ENCODE measurements at places on chromosomes 7 and 10.
A peak's percentile ranks its signal among the peaks of the same experiment; 100 is the strongest.

DNA sequence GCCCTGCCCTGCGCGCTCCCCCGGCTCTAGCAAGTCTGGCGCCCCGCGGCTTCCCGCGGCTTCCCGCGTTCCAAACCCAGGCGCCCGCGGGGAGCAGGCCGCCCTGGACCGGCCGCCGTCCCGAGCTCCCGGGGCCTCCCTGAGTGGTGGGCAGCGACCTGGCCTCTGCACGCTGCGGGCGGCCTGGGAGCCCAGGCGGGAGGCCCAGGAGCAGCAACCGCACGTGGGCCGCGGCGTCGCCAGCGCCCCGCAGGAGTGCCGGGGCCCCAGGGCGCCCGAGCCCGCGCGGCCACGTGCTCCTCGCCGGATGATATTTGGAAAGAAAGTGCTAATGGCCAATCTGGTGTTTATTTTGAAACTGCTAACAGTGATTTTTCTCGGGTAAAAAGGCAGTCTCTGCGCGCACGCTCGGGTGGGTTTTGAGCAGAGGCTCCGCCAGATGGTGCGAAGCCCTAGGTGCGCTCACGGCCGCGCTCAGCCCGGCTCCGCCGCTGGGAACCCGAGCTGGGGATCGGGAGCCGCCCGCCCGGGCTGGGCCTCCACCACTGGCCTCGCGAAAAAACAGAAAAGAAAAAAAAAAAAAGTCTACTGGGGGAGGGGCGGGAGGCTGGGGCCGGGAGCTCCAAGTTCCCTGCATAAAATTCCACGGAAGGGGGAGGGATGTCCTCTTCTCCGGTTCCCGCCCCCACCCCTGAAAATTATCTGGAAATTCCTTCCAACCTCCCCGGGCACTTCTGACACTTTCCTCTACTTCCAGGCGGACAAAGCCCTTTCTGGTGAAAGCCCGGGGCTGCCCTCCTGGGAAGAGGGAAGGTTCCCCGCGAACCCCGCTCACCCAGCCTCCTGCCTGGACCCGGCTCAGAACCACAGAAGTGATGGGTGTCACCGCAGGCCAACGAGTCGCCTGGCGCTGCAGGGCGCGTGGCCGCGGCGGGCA, 4.3 kb downstream of the EBF3 start:
- no peak for DNase-seq

GRCh38 chr7:47991741-47992311, 12.4 kb upstream of the HUS1 start:
- DNase-seq = peak; percentile 88

DNA sequence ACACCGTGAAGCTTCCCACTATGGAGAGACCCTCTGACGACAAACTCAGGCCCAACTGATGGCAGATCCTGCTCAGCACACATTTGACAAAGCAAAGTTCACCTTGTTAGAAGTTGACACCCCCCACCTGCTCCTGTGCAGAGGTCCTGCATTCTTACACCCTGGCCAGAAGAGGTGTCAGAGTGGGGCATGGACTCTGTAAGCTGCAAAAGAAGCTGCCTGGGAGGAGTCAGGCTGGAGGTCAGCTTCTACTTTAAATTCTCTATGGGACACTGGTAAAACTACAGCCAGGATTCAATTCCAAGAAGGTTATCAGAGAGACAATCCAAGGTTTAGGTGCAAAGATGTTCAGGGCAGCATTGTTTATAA, 20.0 kb upstream of the TNS3 start:
- DNase-seq = no peak

DNA sequence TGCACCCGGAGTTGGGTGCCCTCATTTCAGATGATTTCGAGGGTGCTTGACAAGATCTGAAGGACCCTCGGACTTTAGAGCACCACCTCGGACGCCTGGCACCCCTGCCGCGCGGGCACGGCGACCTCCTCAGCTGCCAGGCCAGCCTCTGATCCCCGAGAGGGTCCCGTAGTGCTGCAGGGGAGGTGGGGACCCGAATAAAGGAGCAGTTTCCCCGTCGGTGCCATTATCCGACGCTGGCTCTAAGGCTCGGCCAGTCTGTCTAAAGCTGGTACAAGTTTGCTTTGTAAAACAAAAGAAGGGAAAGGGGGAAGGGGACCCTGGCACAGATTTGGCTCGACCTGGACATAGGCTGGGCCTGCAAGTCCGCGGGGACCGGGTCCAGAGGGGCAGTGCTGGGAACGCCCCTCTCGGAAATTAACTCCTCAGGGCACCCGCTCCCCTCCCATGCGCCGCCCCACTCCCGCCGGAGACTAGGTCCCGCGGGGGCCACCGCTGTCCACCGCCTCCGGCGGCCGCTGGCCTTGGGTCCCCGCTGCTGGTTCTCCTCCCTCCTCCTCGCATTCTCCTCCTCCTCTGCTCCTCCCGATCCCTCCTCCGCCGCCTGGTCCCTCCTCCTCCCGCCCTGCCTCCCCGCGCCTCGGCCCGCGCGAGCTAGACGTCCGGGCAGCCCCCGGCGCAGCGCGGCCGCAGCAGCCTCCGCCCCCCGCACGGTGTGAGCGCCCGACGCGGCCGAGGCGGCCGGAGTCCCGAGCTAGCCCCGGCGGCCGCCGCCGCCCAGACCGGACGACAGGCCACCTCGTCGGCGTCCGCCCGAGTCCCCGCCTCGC, at the start of gene EGFR:
Gene EGFR, plus strand, starts transcription at position 657 of the 830 bp plus-strand sequence. CDS start 261 bp downstream, outside the sequence.
- no peak for DNase-seq

GRCh38 chr10:87987206-87987605, 123.8 kb downstream of the PTEN start:
- no peak for DNase-seq

GRCh38 chr10:60414877-60415585, 25.4 kb upstream of the ANK3 start:
- DNase-seq = no peak

DNA sequence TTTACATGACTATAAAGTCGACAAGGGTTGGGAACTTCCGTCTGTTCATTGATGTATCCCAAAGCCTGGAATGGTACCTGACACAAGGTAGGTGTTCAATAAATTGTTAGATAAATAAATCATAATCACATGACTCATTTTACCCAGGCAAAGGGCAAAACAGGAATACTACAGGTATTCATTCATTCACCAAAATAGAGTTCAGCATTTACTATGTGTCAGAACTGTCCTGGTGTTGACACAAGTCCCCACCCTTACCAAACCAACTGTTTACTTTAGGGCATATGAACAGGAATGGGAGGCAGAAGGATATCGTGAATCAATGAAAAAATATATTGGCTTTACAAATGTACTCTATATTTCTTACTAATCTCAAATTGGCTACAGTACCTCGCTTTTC, 666 bp upstream of the YAE1 start:
- DNase-seq = no peak
